ENCODE measurements at places on chromosomes 12 and 14.

DNA sequence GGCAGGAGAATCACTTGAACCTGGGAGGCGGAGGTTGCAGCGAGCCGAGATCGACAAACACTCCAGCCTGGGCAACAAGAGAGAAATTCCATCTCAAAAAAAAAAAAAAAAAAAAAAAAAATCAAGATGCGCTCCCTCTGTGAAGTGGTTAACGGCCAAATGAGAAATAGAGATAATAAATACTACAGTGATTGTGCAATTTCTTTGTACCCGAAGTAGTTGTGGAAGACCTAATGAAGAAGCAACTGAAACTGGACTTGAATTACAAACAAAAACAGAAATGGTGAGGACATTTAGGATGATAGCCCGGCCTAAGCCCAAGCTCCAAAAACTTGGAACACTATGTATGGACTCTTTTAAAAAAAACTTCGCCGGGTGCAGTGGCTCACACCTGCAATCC lies 44.2 kb upstream of the CDK17 start:
- no peak for DNase-seq

DNA sequence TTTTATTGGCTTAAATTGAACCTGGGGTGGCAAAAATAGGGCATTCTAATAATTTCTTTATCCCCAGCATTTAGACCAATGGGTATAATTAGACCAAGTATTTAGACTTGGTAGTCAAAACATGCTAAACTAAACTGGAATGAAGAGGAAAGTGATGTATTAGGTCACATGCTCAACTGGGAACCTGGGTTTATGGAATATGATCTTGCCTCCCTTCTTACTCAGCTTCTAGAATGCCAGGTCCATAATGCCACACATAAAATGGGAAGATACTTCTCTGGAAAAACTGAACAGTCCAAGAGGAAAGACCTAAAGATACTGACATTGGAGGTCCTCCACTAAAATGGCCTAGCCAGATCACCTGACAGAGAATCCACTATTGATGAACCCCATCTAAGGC lies 6.2 kb upstream of the BIN2 start:
- DNase-seq, result no peak

- DNase-seq, result no peak
Measured at GRCh38 chr12:82361461-82361915, 3.2 kb downstream of the METTL25 start.

DNA sequence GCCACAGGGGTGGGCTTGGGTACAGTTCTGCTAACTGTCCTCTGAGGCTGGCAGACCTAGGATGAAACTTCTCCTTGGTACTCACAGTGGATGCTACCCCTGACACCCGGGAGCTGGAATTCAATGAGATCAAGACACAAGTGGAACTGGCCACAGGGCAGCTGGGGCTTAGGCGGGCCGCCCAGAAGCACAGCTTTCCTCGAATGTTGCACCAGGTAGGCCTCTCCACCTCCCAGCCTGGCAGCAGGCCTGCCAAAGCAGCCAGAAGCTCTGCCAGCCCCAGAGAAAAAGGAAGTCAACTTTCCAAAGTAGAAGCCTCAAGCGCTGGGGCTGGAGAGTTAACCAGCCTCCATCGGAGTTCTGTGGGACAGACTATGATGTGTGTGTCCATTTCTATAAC lies 2.4 kb upstream of the NRL start:
- DNase-seq, result no peak

DNA sequence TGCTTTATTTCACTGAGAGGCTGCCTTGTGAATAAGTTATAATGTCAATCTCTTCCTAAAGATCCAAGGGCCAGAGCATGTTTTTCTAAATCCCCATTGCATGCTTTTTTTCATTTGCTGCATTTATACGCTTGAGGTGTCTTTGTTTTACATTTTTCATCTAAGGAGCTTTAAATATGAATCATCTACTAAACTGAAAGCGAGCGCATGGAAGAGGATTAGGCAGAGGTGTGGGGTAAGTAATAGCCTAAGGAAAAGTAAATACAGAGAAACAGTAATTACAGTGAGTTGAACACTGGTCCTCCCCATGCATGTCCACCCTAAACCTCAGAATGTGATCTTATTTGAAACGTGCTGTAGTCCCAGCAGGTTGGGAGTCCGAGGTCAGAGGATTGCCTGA lies 76.4 kb upstream of the METAP2 start:
- DNase-seq, result no peak

- no peak for DNase-seq
Measured at GRCh38 chr12:57624441-57625220, 8.4 kb downstream of the B4GALNT1 start.

DNA sequence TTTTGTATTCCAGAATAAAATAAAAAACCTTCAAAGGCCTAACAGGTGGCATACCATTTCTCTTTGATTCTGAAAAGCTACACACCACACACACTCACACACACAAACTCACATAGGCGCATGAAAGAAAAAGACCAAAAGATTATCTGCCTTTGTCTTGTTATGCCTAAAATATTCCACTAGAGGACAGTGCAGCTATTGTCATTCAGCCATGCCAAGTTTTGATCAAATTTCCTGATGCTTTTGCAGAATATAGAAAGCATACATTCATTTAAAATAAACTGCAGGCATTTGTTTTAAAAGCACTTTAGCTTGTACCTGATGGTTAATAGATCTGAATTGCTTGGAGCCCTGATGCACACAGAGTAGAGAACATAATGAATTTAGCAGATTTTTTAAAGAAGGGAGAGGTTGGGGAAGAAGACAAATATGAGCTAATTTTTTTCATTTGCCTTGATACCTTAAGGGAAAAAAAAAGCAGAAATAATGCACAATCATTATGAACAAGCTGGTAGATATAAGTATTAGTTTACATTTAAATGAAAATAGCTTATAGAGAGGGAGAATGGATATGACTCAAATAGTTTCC lies 1766.9 kb upstream of the SEL1L start:
- peak; percentile 33 for DNase-seq

- no peak for DNase-seq
Measured at GRCh38 chr14:104647467-104648043, 41.9 kb upstream of the INF2 start.

DNA sequence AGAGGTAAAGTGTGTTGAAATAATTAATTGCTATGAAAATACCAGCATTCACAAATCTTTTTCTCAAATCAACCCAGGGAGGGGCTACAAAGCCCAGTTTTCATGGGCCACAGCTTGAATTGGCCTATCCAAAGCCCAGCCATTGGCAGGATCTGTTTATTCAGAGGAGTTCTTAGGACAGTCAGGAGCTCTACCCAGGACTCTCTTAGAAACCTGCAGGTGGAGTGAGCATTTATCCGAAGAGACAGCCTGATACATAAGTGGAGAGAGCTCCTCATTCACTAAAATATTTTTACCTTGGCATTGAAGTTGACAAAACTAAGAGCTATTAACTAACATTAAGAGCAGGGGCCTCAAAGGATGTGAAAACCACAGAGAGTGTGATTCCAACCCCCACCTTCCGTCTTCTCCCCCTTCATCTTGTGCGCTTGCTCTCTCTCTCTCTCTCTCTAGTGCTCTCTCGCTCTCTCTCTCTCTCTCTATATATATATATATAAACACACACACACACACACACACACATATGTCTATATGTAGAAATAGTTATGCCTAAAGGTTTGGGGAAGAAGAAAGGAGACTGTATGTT lies 315.5 kb downstream of the SNAPC1 start:
- no peak for DNase-seq

DNA sequence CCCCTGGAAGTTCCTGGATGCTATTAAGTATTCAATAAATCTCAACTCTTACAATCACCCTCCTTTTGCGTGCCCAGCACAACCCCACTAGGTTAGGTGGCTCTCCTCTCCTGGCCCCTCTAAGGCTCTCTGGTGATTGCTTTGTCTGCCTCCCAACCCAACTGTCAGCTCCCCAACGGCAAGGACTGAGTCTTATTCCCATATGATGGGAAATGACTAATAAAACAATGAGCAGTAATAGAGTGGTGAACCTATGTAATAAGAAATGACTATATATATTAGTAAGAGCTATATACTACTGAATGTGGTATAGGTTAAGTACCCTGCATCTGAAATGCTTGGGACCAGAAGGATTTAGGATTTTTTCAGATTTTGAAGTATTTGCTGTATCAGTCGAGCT lies 8.1 kb downstream of the APPL2 start:
- no peak for DNase-seq

DNA sequence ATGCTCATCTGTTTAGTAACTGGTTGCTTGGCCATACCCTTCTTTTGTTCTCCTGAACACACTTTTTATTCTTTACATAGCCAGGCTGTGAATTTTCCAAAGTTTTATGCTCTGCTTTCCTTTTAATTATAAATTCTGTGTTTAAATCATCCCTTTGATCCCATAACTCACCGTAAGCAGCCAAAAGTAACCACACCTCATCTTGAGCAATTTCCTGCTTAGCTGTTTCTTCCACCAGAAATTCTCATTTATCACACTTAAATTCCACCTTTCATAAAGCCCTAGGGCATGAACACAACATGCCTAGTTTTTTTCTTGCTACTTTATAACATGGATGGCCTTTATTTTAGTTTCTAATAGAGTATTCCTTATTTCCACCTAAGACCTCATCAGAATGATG lies 510.7 kb downstream of the C12orf50 start:
- DNase-seq, result no peak

GRCh38 chr12:47318963-47319362 lies 239.2 kb upstream of the AMIGO2 start:
- no peak for DNase-seq

GRCh38 chr14:78308079-78308478 lies 137.9 kb downstream of the NRXN3 start:
- no peak for DNase-seq

DNA sequence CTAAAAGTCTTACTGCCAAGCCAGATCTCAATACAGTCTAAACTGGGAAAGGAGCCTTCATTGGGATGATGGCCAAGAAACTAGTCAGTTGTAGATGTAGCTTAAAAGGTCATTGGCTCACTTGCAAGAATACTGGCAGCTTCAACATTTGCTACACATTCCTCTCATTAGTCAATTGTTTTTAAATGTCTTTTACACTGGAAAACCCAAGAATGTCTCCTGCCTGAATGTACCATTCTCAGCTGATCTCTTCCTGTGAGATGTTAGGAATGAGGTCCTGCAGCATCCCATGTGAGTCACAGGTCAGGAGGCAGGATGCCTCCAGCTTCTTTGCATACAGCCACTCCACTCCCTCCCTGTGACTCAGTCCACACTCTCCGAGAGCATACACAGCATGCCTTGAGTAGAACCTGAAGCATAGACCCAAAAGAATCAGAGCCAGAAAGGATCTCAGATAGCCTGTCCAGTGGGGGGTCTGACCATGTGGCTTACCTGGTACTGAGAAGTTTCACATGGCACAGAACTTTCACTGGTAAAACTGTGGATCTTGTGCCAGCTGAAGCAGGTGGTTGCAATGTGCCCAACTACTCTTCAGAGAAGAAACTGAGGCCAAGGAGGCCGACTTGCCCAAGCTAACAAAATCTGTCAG lies 56.0 kb upstream of the HECTD1 start:
- peak; percentile 92 for DNase-seq

- no peak for DNase-seq
Measured at GRCh38 chr14:24563505-24563904, 12.5 kb downstream of the CTSG start.

DNA sequence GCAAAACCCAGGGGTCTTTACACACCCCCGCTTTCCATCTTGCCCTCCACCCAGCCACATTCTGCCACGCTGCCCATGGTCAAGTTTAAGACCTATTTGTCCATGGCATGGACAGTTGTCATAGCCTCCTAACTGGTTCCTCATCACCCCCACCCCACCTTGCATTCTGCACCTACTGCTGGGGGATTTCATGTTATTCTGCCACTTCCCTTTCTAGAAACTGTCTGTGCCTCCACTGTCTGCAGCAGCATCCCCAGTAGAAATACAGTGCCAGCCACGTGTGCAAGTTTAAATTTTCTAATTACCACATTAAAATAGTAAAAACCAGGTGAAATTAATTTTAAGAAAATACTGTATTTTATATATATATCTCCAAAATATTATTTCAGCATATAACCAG lies 63.2 kb downstream of the WDR20 start:
- no peak for DNase-seq

- no peak for DNase-seq
Measured at GRCh38 chr12:51163795-51164194, 9.1 kb downstream of the TFCP2 start.

DNA sequence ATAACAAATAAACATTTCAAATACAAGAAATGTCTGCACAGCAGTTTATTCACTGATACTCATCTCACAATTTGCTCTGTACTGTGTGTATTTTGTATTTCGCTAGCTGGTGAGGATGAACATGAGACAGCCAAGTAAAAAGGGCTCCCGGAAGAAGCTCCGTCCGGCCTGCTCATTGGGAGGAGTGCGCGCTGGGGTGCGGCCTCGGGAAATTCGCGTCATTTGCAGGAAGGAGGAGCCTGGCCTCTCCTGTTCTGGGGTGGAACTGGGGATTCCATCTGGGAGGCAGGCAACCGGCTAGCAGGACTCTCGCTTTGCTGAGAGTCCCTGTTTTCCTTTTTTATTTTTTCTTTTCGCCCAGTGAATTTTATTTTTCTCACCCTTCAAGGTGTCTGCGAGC lies 368.4 kb upstream of the TMEM132C start:
- no peak for DNase-seq

DNA sequence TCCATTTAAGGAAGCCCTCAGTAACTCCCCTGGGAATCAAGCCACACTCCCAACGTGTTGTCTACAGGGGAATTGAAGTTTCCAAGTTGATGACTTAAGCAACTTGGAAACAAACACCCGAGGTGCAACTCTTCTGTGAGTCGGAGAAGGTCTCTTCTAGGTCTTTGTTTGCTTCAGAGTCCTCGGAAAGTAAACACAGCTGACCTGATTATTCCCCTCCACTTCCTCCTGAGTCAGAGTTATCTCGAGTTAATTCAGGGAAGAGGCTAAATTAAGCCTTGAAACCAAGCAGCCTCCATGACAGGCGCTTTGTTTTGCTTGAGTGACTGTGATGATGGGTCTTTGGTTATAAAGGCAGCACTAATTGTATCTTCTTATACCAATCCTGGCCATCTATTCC lies 41.8 kb downstream of the TUNAR start:
- DNase-seq, result no peak

DNA sequence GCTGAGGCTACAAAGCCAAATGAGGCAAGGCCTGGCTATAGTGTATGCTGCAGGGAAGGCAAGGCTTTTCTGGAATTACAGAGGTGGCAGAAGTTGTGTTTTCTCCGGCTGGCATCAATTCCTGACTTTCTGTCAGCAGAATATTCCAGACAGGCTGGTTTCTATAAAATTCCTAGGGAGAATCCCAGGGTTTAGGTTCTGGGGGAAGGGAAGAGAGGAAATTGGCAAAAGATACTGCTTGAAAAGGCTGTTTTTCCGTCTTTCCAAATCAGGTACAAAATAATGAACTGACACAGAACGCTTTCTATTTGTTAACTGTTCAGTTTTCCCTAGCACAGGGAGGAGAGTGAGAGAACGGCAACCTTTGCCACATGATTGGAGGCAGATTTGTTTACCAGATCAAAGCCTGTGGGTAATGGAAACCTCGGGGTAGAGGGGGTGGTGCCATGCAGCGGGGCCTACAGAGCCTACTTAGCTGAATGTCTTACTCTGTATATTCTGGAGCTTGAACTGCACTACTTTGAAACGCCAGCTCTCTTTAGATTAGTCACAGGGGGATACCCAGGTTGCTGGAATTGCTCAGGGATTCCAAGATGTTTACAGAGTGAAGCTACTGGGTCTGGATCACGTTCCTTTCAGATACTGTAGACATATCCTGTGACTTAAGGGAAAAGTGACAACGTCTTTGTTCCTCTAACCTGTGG lies 65.8 kb upstream of the DACT1 start:
- DNase-seq, result peak; percentile 55
